Gastroesophageal sphincter (tissue), 4 donors: ENCODE measurements at places on chromosomes 5 and 9.
A peak's percentile ranks its signal among the peaks of the same experiment; 100 is the strongest.

DNA sequence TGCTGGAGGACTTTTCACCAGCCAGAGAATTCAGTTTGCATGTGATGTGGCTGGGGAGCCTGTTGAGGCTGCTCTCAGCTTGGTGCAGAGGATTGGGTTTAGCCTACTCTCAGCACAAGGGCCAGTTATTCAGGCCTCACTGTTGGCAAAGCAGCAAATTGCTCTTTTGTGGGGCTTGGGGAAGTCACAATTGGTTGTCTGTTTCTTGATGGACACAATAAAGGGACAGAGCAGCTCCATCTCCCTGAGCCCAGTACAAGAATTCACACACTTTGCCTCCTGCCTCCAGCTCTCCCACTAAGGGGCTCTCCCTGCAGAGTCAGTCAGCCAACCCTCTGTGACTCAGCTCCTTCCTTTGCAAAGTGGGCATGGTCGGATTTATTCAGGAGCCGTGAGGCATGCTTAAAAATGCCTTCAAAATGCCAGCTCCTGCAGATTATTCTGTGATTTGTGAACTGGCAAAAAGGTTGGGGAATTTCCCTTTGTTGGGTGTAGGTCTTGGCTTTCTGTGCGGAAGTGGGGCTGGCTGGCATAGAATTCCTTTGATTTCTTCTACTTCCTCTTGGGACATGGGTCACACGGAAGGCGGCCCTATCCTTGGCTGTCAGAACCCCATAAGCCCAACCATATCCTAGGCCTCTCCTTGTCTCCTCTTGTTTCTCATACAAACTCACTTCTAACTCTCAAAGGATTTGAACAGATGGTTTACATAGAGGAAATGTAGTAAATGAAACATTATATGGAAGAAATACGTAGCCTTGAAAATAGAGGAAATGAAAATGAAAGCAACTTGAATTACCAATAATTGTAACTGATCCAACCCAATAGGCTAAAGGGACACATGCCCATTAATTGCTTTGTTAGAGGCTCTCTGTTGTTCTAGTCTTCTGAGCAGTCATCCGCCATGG, 118.7 kb upstream of the CD180 start:
- peak; percentile 52 for ATAC-seq

DNA sequence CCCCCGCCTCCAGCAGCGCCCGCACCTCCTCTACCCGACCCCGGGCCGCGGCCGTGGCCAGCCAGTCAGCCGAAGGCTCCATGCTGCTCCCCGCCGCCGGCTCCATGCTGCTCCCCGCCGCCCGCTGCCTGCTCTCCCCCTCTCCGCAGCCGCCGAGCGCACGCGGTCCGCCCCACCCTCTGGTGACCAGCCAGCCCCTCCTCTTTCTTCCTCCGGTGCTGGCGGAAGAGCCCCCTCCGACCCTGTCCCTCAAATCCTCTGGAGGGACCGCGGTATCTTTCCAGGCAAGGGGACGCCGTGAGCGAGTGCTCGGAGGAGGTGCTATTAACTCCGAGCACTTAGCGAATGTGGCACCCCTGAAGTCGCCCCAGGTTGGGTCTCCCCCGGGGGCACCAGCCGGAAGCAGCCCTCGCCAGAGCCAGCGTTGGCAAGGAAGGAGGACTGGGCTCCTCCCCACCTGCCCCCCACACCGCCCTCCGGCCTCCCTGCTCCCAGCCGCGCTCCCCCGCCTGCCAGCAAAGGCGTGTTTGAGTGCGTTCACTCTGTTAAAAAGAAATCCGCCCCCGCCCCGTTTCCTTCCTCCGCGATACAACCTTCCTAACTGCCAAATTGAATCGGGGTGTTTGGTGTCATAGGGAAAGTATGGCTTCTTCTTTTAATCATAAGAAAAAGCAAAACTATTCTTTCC, 19.3 kb downstream of the CDKN2A start:
- peak; percentile 39 for ATAC-seq

GRCh38 chr9:127395497-127396252, 1.3 kb upstream of the SLC2A8 start:
- ATAC-seq, result no peak

GRCh38 chr5:126449751-126450271, 26.6 kb downstream of the GRAMD2B start:
- peak; percentile 57 for ATAC-seq

- ATAC-seq, result no peak
These were observed 126.7 kb downstream of the RASGRF2 start for GRCh38 chr5:81086881-81087281.

GRCh38 chr9:75993434-75993833, 103.0 kb downstream of the PCSK5 start:
- no peak for ATAC-seq

DNA sequence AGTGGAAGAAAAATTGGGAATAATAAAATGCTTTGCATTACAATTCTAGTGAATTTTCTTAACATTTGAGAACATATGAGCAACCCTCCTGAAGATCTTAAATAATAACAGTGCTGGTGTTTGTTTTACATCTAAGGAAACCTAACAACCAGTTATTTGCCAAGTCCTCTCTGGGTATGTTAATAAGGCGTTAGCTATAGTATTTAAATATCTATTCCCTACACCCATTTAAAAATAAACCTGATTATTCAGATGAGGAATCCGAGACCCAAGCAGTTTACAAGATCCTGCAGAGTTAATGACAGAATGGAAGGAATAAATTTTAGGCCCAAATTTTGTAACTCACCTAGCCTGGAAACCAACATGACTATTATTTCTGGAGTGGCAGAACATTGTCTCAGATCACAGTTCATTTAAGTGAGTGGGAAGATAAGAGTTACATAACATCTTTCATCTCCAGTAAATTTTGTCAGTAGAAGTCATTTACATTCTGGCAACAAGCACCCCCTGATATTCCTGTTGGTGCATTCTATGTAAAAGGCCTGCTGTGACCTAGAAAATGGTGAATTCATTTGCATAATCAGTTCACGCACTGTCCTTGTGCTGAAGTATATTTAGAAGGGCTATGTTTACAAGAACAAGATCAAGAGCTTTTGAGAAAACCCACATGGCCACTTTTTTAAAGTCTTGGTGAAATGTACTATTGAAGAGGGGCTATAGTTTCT, 148.2 kb downstream of the COX7C start:
- no peak for ATAC-seq
